ENCODE measurements at places on chromosomes 16 and 17.

DNA sequence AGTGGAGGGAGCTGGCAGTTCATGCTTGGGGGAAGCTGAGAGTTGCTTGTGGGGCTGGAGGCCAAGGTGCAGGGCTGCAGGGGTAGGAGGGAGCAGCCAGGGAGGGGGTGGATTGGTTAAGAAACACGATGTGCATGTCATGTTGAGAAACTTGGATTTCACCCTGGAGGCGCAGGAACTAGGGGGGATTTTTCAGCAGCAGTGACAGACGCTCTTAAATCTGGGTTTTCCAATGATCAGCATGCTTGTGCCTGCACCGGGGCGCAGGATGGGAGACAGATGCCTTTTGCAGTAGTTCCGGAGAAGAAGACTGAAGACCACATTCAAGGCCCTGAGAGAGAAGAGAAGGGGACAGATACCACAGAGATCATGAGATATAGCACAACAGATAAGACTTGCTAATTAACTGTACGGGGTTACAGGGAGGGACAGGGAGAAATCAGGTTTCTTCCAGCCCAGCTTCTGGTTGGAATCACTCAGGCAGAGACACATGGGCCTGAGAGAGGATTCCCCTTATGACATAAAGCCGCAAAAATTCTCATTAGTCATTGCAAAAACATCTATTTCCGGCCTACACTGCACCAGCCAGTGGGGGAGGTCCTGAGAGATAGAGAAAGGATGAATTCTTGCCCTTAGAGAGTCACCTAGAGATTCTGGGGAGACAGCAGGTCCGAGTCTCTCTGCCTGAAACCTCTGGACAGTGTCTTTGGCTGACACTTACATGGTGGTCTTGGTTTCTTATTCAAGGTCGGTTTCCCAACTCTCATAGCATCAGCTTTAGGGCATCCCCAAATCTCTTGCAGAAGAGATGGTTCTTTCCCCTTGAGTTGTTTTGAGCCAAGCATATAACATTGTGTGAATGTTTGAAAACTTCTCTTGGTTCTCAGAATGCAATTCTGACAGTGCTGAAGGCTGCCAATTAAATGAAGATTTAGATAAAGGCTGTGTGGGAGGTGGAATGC lies 27.1 kb downstream of the CDH13 start:
- DNase-seq, result peak; percentile 81

DNA sequence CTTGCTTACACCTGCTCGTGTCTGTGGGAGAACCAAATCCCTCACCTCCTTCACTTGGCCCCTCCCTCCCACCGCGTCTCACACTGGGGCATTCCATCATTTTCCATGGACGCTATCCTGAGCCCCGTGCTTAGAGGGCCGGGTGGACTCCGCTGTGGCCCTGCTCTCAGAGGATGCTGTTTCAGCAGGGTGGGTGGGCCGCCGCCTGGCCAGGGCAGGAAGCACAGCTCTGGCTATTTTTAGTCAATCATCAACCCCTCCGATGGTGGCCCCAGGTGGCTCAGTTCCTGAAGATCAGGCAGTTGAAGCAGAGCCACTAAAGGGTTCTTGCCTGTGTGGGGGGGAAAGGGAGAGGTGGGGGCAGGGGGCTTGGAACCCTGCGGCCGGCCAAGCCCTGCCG lies 230.3 kb downstream of the ENGASE start:
- no peak for DNase-seq

DNA sequence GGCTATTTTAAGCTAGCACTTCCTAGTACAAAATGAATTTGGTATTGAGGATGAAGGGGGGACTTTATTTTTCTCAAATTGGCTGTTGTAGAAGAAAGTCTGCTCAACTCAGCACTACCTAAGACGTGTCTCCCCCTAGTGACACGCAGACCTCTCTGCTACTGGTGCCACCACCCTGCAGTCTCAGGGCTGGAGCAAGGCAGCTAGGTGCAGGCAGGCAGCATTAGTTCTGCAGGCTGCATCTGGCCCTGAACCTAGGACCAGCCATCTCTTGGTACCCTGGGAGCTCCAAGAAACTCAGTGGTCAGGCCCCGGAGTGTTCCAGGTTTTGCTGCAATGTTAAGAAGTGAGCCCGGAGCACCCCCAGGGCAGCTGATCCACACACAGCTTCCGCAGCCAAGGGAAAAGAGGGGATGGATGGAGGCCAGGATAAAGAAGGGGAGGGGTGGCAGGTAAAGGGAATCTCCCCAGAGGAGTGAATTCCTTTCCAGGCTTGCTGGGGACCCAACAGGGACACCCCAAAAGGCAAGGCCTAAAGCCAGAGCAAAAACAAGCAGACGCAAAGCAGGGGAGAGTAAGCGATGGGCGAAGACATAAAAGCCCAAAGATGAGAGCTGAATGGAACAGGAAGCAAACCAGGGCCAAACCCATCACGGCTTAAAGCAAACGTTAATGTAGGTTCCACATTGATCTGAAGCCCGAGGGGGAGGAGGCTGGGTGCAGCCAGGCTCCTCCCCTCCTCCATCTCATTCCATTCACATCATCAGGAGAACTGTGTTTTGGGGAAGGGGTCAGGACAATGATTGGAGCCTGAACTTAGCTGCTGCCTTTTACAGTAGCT lies 200.5 kb downstream of the ZFHX3 start:
- peak; percentile 36 for DNase-seq

DNA sequence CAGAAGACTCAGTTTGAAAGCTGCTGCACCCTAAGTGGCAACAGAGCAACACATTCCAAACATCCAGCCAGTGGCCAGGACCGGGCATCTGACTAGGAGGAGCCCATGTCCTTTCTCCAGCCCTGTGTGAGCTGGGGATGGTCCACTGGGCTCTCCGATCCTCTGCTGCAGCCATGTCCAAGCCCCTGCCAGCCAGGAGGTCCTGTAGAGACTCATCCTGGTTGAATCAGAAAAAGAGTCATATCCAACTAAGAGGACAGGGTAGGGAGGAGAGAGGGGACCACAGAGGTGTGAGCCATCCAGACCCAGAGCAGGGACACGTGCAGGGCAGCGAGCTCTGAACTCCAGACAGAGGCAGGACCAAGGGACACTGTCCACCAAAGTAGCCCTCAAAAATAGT lies 163.0 kb upstream of the CDH5 start:
- no peak for DNase-seq

DNA sequence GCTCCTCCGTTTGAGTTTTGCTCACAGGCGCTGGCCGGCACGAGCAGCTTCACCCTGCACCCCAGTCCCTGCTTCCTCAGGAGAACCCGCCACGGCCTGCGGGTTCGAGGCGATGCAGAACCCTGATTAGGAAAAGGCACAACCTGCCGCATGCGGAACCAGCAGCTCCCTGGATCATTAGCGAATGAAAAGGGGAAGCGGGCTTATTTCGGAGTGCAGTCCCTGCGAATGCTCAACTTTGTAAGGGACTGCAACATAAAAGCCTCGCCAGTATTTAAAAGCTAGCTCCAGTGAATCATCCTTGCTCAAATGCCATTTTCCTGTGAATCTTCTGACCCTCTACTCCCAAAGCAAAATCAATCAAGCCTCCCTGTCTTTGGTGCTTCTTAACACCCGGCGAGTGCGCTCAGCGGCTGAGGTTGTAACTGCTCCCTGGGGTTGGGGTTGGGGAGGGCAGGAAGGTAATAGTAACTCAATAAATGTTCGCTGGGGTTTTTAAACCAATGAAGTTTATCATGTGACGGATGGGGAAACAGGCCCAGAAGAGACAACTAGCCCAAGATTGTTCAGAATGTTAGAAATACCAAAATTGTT lies 678 bp upstream of the AKAP10 start:
- DNase-seq, result peak; percentile 26

DNA sequence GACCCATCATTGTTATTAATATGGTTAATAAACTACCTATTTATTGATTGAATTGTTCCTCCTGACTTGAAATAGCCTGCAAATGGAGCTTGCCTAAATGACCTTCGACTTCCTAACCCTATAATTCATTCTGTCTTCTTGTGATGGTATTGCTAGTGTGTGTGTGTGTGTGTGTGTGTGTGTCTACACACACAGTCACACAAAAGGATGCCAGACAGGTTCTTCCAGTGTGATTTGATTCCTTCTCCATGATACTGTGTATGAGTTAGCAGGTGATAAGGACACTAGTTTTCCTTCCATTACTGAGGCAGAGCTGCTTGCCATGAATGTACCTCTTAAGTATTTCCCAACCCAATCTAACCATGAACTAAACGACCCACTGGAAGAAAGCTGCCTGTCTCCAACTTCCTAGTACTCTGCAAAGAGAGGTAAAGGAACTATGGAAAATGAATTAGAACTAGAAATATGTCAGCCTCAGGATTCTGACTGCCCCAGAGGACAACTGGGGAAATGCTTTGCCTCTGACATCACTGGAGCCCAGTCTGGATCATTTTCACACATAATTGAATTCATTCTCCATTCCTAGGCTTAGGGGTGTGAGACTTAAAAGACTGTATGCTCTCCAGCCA lies 3.5 kb upstream of the CDC6 start:
- DNase-seq, result no peak

- no peak for DNase-seq
Observed at GRCh38 chr16:67657017-67657608, 2.9 kb downstream of the ACD start.

DNA sequence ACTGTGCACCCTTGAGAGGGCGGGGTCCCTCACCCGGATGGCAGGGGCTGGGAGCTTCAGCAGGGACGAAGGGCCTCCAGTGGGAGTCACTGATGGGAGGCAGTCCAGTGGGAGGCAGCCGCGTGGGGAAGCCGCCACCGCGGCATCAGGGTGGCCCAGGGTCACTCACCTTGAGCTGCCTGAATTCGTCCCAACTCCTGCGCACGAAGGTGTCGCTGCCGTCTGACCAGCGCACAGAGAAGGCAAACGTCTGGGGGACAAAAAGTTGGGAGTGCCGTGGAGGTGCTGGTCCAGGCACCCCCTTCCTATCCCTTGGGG lies 540 bp downstream of the NOXO1 start:
- DNase-seq, result no peak

DNA sequence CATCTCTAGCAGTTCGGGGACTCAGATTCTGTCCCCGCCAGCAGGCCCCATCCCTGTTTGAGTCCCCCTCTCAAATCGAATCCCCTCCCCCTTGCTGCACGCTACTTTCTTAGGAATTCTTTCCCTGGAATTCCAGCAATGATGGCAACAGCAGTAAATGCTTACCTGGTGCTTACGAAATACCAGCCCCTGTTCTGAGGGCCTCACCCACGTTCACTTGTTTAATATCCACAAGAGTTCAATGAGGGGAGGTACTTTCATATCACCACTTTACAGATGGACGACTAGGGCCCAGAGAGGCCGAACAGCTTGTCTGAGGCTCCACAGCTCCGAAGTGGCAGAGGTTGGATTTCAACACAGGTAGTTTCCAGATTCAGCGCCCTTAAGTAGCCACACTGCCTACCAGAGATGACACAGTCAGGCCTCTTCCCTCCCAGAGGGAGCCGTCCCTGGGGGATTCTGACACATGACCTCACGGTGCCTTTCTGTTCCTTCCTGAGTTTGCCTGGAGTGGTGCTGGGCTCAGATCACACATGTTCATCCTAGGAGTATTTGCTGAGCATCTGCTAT lies 120.7 kb upstream of the GSE1 start:
- no peak for DNase-seq

GRCh38 chr16:72427051-72427782 lies 255.3 kb upstream of the PMFBP1 start:
- no peak for DNase-seq

DNA sequence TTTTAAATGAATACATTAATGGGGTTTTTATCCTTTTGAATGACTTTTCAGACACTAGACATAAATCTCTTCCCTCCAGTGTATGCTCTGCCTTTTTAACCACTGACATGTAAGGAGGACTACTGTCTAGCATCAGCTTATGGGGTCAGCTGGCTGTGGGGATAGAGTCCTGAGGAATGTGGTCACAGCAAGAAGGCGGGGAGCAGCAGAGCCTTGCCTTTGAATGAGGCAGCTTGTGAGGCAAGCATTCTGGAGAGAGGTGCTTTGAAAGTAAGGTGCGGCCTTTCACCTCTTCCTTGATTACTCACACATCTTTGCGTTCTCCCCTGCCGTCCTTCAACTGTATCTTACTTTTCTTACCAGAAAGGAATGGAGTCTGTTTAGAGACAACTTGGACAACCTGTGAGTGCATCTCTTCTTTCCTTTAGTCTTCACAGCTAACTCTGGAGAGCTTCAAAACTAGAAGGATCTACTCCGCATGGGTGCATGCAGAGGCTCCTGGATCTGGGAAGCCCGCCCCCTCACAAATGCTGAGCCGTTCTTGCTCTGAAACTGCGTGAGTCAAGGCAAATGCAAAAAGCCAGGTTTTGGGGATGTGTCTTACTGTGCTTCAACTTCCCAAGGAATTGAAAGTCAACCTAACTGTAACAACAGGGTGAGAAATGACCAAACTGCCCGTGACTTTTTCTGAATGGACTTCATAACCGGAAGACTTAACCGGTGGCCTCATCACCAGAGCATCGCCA lies 49.9 kb downstream of the ADCY7 start:
- DNase-seq, result no peak

GRCh38 chr17:68446626-68447041 lies 10.7 kb downstream of the WIPI1 start:
- no peak for DNase-seq

DNA sequence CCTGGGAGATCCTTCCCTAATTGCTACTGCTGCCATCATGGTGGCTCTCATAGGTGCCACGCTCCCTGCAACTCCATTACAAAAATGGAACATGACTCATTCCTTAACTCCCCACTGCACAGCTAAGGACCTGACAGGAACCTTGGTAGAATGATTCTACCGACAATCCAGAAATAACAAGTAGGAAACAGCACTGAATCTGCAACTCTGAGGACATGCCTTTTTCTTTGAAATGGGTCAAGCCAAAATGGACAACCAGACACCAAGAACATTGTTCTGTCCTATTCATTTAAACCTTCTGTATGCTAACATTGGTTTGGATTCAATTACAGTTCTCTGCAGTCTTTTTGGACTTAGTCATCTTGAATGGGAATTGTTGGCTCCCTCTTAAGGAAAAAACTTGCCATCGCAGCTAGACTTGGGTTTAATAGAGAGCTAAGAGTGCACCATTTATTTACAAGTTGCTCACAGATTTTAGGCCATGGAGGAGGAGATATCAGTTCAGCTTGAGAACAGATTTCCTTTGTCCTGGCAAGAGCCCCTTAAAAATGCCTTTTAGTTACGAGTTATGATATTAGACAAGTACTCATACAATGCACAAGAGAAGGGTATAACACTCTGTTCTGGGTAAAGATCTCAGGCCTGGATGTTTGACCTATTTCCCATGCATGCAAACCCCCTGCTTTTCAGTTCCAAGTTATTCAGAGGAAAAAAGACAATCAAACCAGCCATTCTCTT lies 20.9 kb upstream of the NSRP1 start:
- DNase-seq, result peak; percentile 18

- no peak for DNase-seq
Observed at GRCh38 chr17:20133517-20133916, 124.4 kb downstream of the SPECC1 start.

GRCh38 chr16:72752004-72752695 lies 295.8 kb downstream of the ZFHX3 start:
- DNase-seq, result no peak

DNA sequence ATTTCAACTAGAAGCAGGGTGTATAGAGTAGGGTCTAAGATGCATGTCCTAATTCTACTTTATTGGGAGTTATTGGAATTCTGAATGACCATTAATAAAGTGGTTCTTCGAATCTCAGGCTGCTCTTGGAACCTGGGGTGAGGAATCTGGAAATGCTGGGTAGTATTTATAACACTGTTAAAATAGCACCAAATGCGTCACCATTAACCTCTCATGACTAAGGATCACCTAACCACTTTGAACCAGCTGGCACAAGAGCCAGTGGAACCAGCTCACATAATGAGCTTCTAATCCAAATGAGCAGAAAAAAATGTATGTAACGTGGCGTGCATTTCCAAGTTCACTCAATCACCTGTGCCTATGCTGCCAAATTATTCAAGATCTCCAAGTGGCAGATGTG lies 281.7 kb downstream of the GRIN2A start:
- no peak for DNase-seq
